ENCODE measurements at places on chromosomes 3 and 15.

DNA sequence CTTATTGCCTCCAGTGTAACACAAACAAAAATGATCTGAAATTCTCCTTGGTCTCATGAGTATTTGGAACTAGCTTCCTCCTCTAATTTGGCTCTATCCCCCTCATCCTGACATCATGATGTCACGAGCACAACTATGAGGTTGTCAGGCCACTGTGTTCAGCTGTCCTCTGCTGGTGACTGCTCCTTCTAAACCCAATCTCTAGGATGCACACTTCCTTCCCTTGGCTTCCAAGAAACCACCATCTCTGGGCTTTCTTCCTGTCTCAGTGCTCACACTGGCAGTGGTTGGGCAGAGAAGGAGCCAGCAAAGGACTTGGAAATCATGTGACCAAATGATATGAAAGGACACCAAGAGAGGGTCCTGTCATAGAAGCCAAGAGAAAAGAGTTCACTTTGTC lies 30.7 kb upstream of the EIF1B start:
- no peak overlapping the region for H3K27ac ChIP-seq
- H3K36me3 ChIP-seq: no peaks in the 10 kb centered on the region
- no peak overlapping the region for H3K4me3 ChIP-seq
- no peaks in the 10 kb centered on the region for H3K27me3 ChIP-seq
- DNase-seq: no peak

DNA sequence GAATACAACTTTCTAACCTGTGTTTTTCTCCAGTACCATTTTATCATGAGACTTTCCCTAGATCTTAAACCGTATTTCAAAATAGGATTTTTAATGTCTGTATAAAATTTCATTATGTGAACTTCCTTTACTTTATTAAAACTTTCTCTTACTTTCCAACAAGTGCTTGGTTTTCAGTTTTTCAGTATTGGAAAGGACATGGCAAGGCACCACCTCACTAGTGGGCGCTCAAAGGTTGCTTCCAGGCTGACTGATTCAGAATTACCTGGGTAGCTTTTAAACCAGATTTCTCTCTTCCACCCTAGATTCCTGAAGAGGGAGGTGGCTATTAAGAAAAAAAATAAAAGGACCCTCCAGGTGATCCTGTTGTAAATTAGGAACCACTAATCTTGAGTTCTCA lies 236.6 kb downstream of the SOX2 start:
- no peak overlapping the region for H3K27ac ChIP-seq
- no peak overlapping the region for H3K4me3 ChIP-seq
- no peak for DNase-seq
- H3K27me3 ChIP-seq: no peaks in the 10 kb centered on the region
- no peaks in the 10 kb centered on the region for H3K36me3 ChIP-seq

DNA sequence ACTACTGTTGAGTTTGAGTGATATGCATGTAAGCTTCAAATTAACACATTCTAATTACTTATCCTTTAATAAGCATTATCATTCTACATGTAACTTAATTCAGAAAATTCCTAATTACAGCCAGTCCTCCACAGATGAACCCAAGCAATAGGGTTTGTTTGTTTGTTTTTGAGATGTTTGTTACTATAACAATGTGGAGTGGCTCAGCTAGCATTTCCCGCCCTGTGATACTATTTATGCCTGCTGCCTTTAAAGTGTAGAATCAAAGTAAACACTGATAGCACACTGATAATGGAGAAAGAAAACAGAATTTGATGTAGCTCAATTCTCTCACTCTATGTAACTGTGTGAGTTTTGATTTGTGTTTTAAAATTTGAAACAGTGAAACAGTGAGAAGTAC lies 105.1 kb upstream of the IGF1R start:
- peaks cover 12% of the 10 kb centered on the region for H3K27me3 ChIP-seq
- H3K4me1 ChIP-seq: no peaks in the 10 kb centered on the region
- DNase-seq: no peak
- no peak overlapping the region for H3K27ac ChIP-seq
- H3K4me3 ChIP-seq: no peak overlapping the region

DNA sequence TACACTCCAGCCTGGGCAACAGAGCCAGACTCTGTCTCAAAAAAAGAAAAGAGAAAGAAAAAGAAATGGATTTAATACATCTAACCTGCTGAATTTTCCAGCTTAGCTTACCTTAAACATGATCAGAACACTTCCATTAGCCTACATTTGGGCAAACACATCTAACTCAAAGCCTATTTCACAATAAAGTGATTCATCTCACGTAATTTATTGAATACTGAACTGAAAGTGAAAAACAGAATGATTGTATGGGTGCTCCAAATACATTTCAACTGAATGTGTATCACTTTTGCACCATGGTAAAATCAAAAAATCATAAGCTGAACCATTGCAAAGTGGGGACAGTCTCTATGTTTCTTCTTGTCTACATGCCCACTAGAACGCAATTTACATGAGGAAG lies 9.0 kb downstream of the PIK3R4 start:
- H3K4me3 ChIP-seq: no peak overlapping the region
- H3K4me1 ChIP-seq: no peaks in the 10 kb centered on the region
- peaks cover 75% of the 10 kb centered on the region for H3K36me3 ChIP-seq
- no peak overlapping the region for H3K27ac ChIP-seq
- no peak for DNase-seq

GRCh38 chr3:101903451-101903871 lies 54.1 kb downstream of the NFKBIZ start:
- H3K27ac ChIP-seq: no peak overlapping the region
- DNase-seq: no peak
- no peaks in the 10 kb centered on the region for H3K36me3 ChIP-seq
- no peak overlapping the region for H3K4me3 ChIP-seq

DNA sequence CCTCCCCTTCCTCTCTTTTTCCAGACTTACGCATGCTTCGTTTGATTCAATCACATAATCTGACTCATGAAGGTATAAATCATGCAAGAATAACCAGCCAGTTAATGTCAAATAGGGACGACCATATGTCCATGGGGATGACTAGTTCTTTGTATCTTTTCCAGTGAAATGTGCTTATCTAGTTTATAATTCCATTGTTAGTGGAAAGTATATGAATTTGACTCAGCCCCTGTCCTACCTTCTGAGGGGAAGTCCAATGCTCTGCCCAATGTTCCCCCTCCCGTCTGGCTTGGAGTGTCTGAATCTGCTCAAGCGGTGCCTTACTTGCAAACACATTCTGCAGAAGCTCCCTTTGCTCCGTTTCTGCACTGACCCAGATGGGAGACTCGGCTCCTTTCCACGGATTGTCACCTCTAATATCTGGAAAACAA lies 55.0 kb upstream of the EPHB3 start:
- no peak overlapping the region for H3K27ac ChIP-seq
- H3K27me3 ChIP-seq: peaks cover 26% of the 10 kb centered on the region
- no peaks in the 10 kb centered on the region for H3K4me1 ChIP-seq

GRCh38 chr3:127395663-127396355 lies 108.0 kb upstream of the PRR20G start:
- no peak overlapping the region for H3K27ac ChIP-seq
- no peak for DNase-seq
- H3K27me3 ChIP-seq: peaks cover 10% of the 10 kb centered on the region
- H3K4me3 ChIP-seq: no peak overlapping the region

GRCh38 chr3:184129012-184129411 lies 6.1 kb upstream of the EIF2B5 start:
- H3K4me1 ChIP-seq: peaks cover 4% of the 10 kb centered on the region
- H3K27ac ChIP-seq: no peak overlapping the region
- H3K36me3 ChIP-seq: no peaks in the 10 kb centered on the region
- peak; percentile 53 for DNase-seq
- no peaks in the 10 kb centered on the region for H3K27me3 ChIP-seq
- H3K4me3 ChIP-seq: no peak overlapping the region

DNA sequence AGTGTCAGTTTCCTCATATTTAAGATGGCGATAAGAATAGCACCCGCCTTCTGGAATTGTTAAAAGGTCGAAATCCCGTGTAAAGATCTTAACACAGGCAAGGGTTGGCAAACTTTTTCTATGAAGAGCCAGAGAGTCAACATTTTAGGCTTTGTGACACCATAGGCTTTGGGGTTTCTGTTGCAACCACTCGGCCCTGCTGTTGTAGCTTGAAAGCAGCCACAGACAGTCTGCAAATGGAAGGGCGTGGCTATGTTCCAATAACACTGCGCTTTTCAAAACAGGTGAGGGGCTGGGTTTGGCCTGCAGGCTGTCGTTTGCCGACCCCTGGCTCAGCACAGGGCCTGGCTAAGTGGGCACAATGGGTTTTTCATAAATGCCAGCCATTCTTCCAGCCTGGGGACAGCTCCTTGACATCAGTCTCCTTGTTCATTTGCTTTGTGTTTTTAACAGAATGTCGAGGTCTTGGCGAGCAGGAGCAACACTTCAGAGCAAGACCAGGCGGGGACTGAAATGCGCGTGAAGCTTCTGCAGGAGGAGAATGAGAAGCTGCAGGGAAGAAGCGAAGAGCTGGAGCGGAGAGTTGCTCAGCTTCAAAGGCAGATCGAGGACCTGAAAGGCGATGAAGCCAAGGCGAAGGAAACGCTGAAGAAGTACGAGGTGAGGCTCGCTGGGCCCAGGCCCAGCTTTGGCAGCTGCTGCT lies 75.2 kb upstream of the MYZAP start:
- no peak overlapping the region for H3K4me3 ChIP-seq
- DNase-seq: no peak
- no peak overlapping the region for H3K27ac ChIP-seq
- H3K36me3 ChIP-seq: no peaks in the 10 kb centered on the region

- H3K4me1 ChIP-seq: peaks cover 31% of the 10 kb centered on the region
- no peak overlapping the region for H3K4me3 ChIP-seq
- H3K36me3 ChIP-seq: peaks cover 2% of the 10 kb centered on the region
- no peaks in the 10 kb centered on the region for H3K27me3 ChIP-seq
- H3K27ac ChIP-seq: peak overlapping the region; percentile 83
Measured at GRCh38 chr3:116038968-116039650, 406.2 kb downstream of the LSAMP start.

DNA sequence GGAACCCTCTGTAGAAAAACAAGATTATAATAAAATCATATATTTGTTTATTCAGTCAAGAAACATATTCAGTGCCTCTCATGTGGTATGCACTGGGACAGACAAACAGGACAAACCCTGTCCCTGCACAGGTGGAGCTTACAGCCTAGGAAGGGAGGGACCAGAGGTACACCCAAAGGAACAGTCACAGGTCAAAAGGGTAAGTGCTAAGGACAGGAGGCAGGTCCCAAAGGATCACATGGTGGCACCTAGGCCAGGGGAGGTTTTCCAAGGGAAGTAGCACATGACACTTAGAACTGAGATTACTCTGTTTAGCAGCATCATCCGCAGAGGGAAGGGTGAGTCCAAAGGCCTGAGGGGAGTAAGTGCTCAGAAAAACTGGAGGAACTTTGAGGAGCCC lies 254.4 kb upstream of the ARRDC4 start:
- H3K4me3 ChIP-seq: no peak overlapping the region
- H3K4me1 ChIP-seq: no peaks in the 10 kb centered on the region
- H3K27ac ChIP-seq: no peak overlapping the region
- no peaks in the 10 kb centered on the region for H3K36me3 ChIP-seq
- no peak for DNase-seq
- no peaks in the 10 kb centered on the region for H3K27me3 ChIP-seq

DNA sequence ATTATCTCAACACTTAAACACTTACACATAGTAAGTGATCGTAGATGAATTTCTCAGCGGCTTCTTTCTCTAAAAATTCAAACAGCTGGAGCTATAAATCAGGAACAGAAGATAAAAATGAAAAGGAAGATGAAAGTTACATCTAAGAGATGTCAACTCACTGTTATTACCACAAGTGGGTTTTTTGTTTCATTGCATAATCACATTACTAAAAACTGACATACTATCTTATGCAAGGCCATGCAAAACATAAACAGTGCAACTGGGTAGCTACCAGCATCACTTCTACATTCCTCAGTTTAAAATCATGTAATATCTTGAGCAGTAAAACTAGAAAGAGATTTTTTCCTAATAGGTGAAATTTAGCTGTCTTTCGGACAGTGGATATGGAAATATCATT lies 14.9 kb downstream of the MINDY4B start:
- H3K4me1 ChIP-seq: no peaks in the 10 kb centered on the region
- H3K27ac ChIP-seq: no peak overlapping the region
- peaks cover 22% of the 10 kb centered on the region for H3K27me3 ChIP-seq
- no peak for DNase-seq

GRCh38 chr3:133730993-133731392 lies 15.2 kb upstream of the TF start:
- no peak overlapping the region for H3K4me3 ChIP-seq
- no peaks in the 10 kb centered on the region for H3K4me1 ChIP-seq
- H3K36me3 ChIP-seq: no peaks in the 10 kb centered on the region
- H3K27me3 ChIP-seq: no peaks in the 10 kb centered on the region
- no peak for DNase-seq

GRCh38 chr3:100151024-100151707 lies 36.9 kb upstream of the FILIP1L start:
- no peaks in the 10 kb centered on the region for H3K4me1 ChIP-seq
- H3K36me3 ChIP-seq: peaks cover 25% of the 10 kb centered on the region
- no peaks in the 10 kb centered on the region for H3K27me3 ChIP-seq
- no peak for DNase-seq
- no peak overlapping the region for H3K27ac ChIP-seq

DNA sequence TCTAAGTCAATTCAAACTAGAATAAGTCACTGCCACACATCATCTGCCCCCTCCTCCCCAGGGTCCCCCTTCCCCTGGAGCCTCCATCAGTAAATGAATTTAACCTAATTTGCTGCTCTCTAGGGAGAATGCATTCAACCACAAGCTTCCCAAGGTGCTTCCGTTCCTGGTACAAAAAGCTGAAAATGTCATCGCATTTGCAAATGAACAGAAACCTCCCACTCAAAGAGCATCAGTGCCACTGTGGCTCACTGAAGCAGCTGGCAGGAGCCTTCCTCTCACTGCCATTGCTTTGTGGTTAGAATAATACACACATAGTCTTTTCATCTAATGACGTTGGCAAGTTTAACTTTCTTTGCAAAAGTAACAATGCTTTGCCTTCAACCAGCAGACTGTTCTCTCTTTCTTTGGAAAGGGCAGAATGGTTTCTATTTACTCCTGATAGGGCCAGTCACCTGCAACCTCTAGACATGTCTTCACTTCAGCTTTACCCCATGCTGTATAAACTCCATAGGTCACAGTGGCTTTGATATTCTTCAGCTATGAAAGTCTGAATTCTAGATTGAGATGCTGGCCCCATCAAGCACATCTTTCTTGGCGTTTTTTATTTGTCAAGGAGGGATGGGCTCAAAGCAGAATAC lies 238.1 kb downstream of the CPNE4 start:
- H3K36me3 ChIP-seq: no peaks in the 10 kb centered on the region
- no peaks in the 10 kb centered on the region for H3K27me3 ChIP-seq
- DNase-seq: no peak
- no peak overlapping the region for H3K4me3 ChIP-seq
- peaks cover 8% of the 10 kb centered on the region for H3K4me1 ChIP-seq
- H3K27ac ChIP-seq: no peak overlapping the region

DNA sequence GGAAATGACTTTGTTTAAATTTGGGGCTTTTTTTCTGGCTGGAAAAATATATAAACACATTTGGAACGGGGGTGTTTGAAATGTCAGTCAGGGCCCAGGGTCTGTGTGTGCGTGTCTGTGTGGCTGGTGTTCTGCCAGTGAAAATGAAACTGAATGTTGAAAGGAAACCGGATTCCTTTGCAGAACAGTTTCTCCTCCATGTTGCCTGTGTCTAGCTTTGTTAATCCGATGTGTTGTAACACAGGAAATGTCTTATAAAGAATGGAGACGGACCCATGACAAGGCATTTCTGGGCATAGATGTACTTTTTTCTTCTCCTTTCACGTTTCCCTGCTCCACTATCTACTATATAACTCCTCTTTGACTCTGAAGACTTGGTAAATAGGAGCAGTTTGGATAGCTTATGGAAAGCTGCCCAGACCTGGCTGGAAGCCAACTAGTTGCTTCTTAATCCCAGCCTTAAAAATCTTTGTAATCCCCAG lies 2.8 kb downstream of the SQOR start:
- DNase-seq: peak; percentile 10
- no peaks in the 10 kb centered on the region for H3K36me3 ChIP-seq
- H3K27me3 ChIP-seq: peaks cover 12% of the 10 kb centered on the region
- peaks cover 12% of the 10 kb centered on the region for H3K4me1 ChIP-seq
